ENCODE measurements at places on chromosomes 5 and 9.

GRCh38 chr5:116032094-116032517 is at the start of gene ARL14EPL:
Gene ARL14EPL, plus strand, starts transcription at chr5:116032472. Its CDS starts 18,994 bp downstream, at chr5:116051466.
- DNase-seq, result no peak

DNA sequence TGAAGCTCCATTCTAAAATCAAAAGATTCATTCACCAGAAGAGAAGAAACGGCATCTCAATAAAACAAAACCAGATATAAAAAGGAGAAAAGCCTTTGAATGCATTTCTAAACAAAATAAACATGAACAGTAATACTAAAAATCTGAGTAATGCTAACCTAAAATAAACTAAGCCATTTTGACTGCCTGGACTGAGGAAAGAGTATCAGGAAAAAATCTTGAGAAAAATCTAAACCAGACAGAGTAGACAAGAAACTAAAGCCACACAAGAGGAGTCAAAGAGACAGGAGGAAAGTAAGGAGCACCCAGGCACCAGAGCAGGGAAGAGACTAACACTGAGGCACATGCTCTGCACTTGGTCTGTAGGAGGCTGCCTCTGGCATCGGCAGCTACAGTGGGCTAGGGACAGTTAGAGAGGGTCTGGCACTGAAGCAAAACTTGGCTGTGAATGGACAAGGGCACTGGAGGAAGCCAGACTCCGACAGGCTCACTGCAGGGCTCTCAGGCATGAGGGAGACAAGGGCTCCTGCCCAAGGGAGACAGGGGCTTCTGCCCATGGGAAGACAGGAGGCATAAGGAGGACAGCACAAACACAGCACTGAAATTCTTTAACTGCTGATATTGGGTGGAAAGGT is 50.2 kb downstream of the DROSHA start:
- DNase-seq, result no peak

GRCh38 chr5:120297616-120298015 is 166.5 kb upstream of the PRR16 start:
- no peak for DNase-seq

DNA sequence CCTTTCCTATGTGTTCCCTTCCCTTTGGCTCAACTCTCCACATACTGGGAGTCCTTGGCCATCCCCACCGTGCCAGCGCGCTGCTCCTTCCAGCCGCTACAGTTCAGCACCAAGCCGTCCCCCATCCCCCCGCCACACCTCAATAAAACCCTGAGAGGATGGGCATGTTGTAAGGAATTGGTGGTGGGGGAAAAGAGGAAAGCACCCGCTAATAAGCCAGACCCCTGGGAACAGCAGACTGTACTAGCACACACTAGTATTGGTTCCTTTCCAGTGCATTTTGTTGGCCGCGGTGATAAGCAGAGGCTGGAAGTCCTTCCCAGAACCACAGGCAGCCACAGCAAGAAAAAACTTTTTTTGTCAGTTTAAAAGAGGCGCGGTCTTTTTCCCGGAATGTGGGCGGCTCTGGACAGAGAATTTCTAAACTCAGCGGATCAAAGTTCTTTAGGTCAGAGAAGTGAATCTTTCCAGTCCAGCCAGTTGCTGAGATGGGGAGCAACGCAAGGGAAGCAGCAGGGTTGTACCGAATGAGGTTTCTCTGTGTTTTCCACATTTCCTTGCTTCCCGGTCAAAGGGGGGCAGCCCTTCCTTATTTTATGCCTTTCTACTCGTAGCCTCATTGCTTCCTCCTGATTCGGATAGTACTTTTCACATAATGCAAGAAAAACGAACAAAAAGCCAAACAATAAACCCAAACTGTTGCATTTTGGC is 2.1 kb downstream of the CHSY3 start:
- DNase-seq, result no peak

DNA sequence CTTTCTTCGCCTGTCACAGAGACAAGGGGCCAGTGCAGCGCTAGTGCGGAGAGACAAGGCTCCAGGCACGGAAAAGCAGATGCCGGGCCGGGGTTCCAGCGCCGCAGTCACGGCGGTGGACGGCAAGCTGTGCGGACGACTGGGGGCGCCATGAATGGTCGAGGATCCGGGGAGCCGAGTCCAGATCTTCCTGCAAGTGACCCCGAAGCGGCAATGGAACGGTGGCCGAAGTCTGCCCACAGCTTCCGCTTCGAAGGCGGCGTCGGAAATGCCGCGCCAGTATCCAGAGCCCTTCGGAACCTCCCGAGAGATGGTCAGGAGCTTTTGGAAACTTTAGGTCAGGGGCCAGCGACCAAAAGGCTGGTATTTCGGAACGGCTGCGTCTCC is 601 bp upstream of the FAF2 start:
- DNase-seq, result no peak

DNA sequence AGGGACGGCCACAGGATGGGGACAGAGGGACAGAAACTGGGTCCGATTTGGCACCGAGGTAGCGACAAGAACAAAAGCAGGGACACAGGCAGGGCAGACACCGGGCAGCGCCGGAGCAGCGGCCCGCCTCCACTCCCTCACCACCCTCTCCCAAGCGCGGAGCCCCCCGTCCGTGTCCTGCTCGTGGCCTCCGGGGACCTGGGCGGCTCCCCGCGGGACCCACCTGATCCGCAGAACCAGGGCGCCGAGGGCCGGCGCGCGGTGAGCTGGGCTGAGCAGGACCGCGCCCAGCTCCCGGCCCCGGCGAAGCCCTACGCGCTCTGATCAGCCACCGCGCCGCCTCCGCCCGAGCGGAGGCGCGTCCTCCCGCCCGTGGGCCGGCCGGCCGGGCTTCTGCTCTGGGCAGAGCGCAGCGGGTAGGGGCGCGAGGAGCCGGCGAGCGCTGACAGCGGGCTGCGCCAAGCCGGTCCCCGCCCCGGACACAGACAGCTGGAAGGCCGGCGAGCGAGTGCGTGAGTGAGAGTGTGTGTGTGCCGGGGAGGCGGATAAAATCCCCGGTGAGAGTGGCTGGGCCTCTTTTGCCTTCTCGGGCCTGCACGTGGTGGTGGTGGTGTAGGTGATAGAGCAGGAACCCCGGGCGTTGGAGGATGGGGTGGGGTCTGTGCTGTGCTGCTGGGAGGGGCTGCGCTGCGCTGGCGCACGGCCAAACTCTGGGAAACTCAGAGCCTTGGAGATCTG is at the start of gene GGTA1:
TSS of gene GGTA1 (minus strand) at position 418 of the 738 bp plus-strand sequence. CDS start 31,922 bp downstream, outside the sequence.
- DNase-seq, result no peak

- DNase-seq, result no peak
These were observed 585.5 kb downstream of the TLE1 start for GRCh38 chr9:81103597-81104471.

- DNase-seq, result no peak
These were observed 10.6 kb upstream of the LHX2 start for GRCh38 chr9:124000784-124001457.

DNA sequence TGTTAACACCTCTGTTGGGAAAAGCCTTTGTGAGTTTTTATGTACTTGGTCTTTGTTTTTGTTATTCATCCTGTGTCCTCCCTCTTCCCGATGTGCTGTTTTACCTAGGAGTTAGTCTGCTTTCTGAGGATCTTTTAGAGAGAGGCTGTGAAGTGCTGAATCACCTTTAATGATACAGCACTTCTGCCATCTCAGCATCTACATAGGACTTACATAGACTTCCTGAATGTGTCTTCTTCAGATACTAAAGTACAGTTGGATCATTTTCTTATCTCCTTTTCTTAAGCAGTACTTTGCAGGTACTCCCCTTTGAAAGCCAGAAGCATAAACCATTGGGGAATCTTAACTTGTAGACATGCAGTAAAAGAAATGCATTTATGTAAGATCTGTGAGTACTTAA is 31.5 kb downstream of the OTULIN start:
- no peak for DNase-seq

DNA sequence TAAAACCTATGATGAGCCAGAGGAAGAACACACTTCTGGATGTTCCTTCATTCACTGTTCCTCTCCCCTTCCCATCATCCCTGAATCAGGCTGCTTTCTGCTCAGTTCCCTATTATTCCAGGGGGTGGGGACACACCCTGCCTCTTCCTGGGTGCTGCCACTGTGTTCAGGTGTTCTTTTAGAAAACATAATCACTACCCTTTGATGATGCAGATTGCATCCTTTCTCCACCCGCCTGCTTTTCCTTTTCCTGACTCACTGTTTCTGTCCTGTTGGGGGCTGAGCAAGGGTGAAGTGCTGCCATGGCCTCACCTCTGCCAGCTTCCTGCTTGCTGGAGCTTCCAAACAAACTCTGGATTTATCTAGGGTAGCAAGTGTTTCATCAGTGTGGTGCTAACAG is 331.9 kb upstream of the GRIA1 start:
- no peak for DNase-seq

- no peak for DNase-seq
These were observed 159.9 kb upstream of the PIK3R1 start for GRCh38 chr5:68055686-68056085.

GRCh38 chr5:9815051-9815450 is 184.9 kb upstream of the TAS2R1 start:
- no peak for DNase-seq

DNA sequence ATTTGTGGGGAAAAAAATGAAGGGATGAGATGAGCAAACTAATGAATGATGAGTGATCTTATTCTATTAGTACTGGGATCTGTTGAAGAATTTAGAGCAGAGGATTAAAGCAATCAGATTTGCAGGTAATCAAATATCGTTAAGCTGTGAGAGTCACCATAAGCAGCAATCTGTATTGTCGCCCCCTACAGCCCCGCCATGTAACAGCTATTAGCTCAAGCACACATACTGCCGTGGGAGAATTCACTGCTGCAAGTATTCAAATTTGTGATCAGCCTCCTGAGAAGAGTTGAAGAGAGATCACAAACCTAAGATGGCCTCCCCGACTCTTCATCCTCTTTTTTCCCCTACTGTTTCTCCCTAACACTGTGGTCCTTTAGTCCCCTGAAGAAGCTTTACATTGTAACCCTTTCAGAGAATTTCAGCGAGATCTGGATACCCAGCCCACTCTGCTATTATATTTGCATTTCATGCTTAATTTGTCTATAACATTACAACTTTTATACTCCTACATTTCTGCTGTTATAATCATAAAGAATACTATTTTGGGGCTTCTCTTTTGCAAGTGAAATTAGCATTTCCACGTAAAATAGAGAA is 28.5 kb upstream of the PHF24 start:
- DNase-seq, result no peak

DNA sequence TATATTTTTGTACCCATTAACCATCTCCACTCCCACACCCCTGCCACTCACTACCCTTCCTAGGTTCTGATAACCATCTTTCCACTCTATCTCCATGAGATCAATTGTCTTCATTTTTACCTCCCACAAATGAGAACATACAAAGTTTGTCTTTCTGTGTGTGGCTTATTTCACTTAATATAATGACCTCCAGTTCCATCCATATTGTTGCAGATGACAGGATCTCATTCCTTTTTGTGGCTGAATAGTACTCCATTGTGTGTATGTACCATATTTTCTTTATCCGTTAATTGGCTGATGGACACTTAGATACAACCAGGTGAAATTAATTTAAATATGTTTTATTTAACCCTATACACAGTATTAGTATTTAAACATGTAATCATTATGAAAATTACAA is 552.9 kb downstream of the PDE4D start:
- DNase-seq, result no peak

GRCh38 chr9:73871636-73872035 is 625.5 kb upstream of the RORB start:
- no peak for DNase-seq

Measured in NCI-H187 treated with DMSO at 0.1 percent for 48 hours (cell line).